ENCODE measurements at places on chromosomes 4 and X. TPM values are rescaled to one million over a fixed set of nuclear protein-coding genes. Genes with fewer than 3 reads are reported as not detected.

The STPG2 gene
- polyA plus RNA-seq, result 0.10 TPM

The CAPN6 gene
- 0.38 TPM for polyA plus RNA-seq

GRCh38 chr4:53962516-53963225 is 101.7 kb downstream of the CHIC2 start:
- no peak for DNase-seq

The CNGA1 gene
- 0.75 TPM for polyA plus RNA-seq

GRCh38 chrX:110914281-110914680 is 118.7 kb upstream of the CHRDL1 start:
- DNase-seq, result no peak

The MAGEA8 gene
- polyA plus RNA-seq, result not detected

The TRIML2 gene
- not detected for polyA plus RNA-seq

The SPRY1 gene
- polyA plus RNA-seq, result 21.0 TPM

DNA sequence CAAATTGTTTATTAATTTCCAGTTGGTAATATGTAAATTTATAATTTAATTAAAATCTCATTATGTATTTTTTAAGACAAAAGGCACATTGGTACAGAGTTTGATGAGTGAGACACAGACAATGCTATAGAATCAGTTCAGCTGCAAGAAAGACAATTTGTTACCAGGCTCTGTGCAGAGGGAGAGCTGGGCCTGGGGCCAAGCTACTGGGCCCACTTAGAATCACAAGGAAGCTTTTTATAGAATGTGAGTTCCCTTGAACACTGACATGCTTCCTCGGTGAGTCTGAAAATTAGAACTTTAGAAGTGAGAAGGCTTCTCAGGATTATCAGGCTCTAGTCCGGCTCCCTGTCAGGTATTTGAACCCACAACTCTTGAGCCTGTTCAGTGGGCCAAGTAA is 129.0 kb downstream of the AFF2 start:
- no peak for DNase-seq

GRCh38 chr4:117331817-117332216 is 246.4 kb upstream of the TRAM1L1 start:
- DNase-seq, result no peak

GRCh38 chr4:53935780-53936179 is 128.6 kb downstream of the CHIC2 start:
- DNase-seq, result no peak

DNA sequence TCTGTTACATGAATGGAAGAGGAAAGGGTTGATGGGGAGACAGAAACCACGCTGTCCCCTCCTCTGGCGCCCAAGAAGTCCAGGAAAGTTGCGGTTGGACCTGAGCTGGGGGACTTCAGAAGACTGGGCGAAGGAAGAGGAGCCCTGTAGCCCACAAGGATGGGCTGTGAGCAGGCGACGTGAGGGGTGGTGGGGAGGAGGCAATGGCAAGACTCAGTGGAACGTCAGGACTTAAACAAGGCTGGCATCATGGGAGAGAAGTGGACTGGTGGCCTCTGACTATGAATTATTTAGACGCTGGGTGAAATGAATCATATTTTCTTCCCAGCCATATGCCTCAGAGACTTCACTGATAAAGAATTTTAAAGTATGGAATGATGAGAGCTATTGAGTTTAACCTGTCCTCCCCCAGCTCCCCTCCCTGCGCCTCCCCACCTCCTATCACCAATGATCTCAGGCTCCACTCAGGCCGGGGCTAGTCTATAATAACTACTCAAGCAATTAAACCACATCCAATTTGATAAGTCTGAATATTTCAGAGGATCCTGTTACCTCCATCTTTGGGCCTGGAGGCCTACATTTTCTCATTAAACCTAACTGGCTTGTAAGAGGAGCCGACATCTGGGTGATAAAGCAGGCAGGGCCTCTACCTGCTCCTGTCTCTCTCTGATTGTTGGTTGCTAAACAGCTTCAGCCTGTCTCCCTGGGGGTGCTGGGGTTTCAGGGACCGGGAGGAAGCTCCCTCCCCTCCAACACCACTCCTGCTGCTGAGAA is 63.6 kb downstream of the SMIM20 start:
- DNase-seq, result no peak
